ENCODE measurements at places on chromosomes 13 and 19.

GRCh38 chr13:45511310-45512097 lies 46.8 kb downstream of the COG3 start:
- no peak for DNase-seq

DNA sequence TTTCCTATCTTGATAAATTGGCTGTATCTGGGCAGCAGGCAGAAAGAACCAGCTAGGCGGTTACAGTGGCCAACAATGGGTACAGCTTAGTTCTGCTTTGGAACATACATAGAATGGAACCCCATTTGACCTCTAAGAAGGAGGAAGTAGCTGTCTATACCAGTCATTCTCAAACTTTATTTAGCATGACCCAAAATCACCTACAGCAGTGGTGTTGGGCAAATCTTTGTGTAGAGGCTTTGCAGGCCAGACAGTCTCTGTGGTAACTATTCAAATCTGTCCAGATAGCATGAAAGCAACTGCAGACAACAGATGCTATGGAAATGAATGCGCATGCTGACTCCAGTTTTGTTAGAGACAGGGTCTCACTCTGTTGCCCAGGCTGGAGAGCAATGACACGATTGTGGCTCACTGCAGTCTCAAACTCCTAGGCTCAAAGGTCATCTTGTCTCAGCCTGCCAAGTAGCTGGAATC lies 12.0 kb upstream of the KCNC3 start:
- no peak for DNase-seq

GRCh38 chr13:44157606-44158005 lies 216.0 kb upstream of the SERP2 start:
- DNase-seq, result no peak

GRCh38 chr19:11694533-11695439 lies 44.0 kb downstream of the ZNF823 start:
- DNase-seq, result peak; percentile 78

- no peak for DNase-seq
These were observed 42.9 kb downstream of the C13orf46 start for GRCh38 chr13:113930671-113931637.

GRCh38 chr13:110957181-110957884 lies 42.5 kb upstream of the ANKRD10 start:
- DNase-seq, result no peak

GRCh38 chr19:47110521-47111005 lies 3.0 kb downstream of the ZC3H4 start:
- no peak for DNase-seq

GRCh38 chr13:30910676-30911075 lies 4.6 kb downstream of the MEDAG start:
- DNase-seq, result no peak

All from activated B cell treated with CpG ODN at 0.5 μM for 24 hours (primary cell).